GM12878 (cell line): ENCODE measurements at places on chromosomes 7 and 10. TPM values are rescaled to one million over a fixed set of nuclear protein-coding genes. Genes with fewer than 3 reads are reported as not detected.

CRYGN gene
- total RNA-seq: not detected in 2 replicates

CLDN4 gene
- 0.24 and 0.38 TPM in 2 replicates for total RNA-seq

CDH23 gene
- 0.16 and 0.26 TPM in 2 replicates for total RNA-seq

IMPDH1 gene
- total RNA-seq: 56.0 and 61.3 TPM in 2 replicates

C10orf90 gene
- not detected in 2 replicates for total RNA-seq

SHTN1 gene
- 3.2 and 3.8 TPM in 2 replicates for total RNA-seq

CEP55 gene
- 37.5 and 38.7 TPM in 2 replicates for total RNA-seq

- H3K36me3 ChIP-seq: no peaks in the 10 kb centered on the region
- no peak for DNase-seq
- H3K27me3 ChIP-seq: no peaks in the 10 kb centered on the region; the same call in 1 of the 2 replicates
These were observed 73.2 kb upstream of the PPP1R3C start for GRCh38 chr10:91705948-91706670.

DNA sequence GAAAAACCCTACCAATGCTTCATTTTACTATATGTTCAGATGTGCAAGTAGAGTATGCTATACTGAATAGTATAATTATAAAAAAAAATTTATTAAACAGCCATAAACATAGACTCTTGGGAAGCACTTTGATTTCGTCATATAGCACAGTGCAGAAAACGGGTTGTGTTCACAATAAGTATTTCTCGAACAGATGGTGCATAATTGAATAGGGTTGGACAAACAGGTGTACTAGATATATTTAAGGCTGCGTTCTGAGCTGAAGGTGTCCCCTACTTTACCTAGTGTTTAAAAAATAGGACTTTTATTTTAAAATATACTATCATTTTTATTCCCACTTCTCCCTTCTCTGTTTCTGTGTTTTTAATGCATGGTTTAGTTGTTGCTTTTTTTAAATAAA, 841.5 kb downstream of the ANKRD7 start:
- H3K36me3 ChIP-seq: no peaks in the 10 kb centered on the region
- no peaks in the 10 kb centered on the region for H3K27me3 ChIP-seq
- no peak overlapping the region for H3K27ac ChIP-seq
- H3K4me1 ChIP-seq: no peaks in the 10 kb centered on the region

DNA sequence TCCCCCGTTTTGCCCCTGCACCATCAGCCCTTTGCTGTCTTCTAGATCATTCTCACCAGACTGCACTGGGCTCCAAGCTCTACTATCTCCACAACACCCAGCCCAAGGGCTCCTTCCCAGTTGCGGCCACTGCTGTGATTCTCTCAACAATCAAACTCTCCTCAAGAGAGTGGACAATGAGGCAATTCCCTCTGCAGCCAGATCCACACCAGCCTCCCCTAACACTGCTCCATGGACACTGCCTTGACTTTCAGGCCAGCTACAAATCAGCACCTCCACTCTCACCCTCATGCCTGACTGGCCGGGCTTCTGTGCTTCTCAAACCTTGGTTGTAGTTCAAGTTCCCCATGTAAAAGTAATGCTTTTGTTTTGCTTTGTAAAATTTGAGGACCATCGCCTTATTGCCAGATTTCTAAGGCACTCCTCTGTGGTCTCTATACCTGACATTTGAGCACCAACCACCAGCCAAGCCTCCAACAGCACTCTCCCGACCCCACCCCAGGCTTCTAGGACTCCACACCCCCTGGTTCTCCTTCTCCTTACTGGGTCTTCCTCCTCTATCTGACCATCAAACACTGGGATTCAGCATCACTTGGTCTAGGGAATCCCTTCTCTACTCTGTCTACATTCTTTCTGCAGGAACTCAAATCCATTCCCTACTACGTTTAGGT, 45.4 kb downstream of the PPIF start:
- no peak for DNase-seq
- H3K4me3 ChIP-seq: no peak overlapping the region
- H3K27me3 ChIP-seq: no peaks in the 10 kb centered on the region

DNA sequence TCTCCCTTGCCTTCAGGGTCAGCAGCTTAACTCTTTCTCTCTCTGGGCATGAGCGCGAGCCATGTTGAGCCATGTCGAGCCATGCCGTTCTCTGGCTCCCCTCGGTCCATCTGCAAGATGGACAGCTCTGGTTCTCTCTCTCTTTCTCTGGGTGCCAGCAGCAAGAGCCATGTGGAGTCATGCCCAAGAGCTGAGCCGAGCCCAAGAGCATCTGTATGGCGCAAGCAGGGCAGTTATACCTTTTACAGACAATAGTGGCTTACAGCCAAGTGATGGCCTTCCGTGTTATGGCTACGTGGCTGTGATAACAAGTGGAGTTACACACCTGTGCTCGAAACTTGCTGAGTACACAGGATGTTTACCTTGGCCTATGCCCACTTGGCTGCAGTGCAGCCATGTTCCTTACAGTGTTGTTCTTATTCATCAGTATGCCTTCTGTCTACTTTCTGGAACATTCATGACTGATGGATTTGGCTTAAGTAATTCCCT, 327.7 kb downstream of the GLRX3 start:
- H3K27me3 ChIP-seq: no peaks in the 10 kb centered on the region
- H3K4me3 ChIP-seq: no peak overlapping the region
- H3K4me1 ChIP-seq: no peaks in the 10 kb centered on the region
- no peaks in the 10 kb centered on the region for H3K36me3 ChIP-seq
- DNase-seq: no peak

GRCh38 chr10:5965266-5965665, 12.1 kb downstream of the IL15RA start:
- H3K27me3 ChIP-seq: no peaks in the 10 kb centered on the region
- no peaks in the 10 kb centered on the region for H3K4me1 ChIP-seq
- H3K4me3 ChIP-seq: no peak overlapping the region
- DNase-seq: no peak
- no peak overlapping the region for H3K27ac ChIP-seq

GRCh38 chr10:48343921-48344598, 37.6 kb downstream of the MAPK8 start:
- H3K27me3 ChIP-seq: no peaks in the 10 kb centered on the region
- DNase-seq: no peak
- H3K4me3 ChIP-seq: no peak overlapping the region
- no peaks in the 10 kb centered on the region for H3K4me1 ChIP-seq
- no peak overlapping the region for H3K27ac ChIP-seq

GRCh38 chr7:123439191-123439590, 95.2 kb downstream of the IQUB start:
- no peak for DNase-seq
- no peaks in the 10 kb centered on the region for H3K4me1 ChIP-seq
- no peaks in the 10 kb centered on the region for H3K36me3 ChIP-seq
- H3K4me3 ChIP-seq: no peak overlapping the region
- H3K27me3 ChIP-seq: no peaks in the 10 kb centered on the region

DNA sequence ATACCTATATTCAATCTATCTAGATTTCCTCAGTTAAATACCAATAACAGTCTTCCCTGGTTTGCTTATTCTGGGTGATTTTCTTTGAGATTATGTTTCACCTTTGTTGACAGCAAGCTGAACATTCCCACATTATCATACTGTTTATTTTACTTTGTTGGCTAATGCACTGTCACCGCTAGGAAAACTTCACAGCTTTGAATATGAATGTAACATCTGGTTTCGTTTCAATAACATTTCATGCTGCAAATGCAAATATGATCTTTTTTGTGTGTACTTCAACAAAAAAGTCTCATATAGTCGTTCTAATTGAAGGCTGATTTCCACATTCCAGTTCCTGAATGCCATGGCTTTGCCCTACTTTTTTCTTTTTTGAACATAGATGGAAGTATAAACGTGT, 946.3 kb upstream of the GHITM start:
- DNase-seq: no peak
- H3K27ac ChIP-seq: no peak overlapping the region
- no peaks in the 10 kb centered on the region for H3K4me1 ChIP-seq
- H3K4me3 ChIP-seq: no peak overlapping the region

- H3K4me1 ChIP-seq: peaks cover 4% of the 10 kb centered on the region; the same call in 1 of the 2 replicates
- H3K27ac ChIP-seq: no peak overlapping the region
- DNase-seq: no peak
- H3K4me3 ChIP-seq: no peak overlapping the region
These were observed 16.2 kb upstream of the NME8 start for GRCh38 chr7:37832194-37832593.

- no peaks in the 10 kb centered on the region for H3K27me3 ChIP-seq
- H3K4me3 ChIP-seq: no peak overlapping the region
- H3K4me1 ChIP-seq: peaks cover 4% of the 10 kb centered on the region; the same call in 1 of the 2 replicates
- no peaks in the 10 kb centered on the region for H3K36me3 ChIP-seq
- H3K27ac ChIP-seq: no peak overlapping the region
- no peak for DNase-seq
These were observed 11.0 kb downstream of the TLL2 start for GRCh38 chr10:96502561-96503282.

DNA sequence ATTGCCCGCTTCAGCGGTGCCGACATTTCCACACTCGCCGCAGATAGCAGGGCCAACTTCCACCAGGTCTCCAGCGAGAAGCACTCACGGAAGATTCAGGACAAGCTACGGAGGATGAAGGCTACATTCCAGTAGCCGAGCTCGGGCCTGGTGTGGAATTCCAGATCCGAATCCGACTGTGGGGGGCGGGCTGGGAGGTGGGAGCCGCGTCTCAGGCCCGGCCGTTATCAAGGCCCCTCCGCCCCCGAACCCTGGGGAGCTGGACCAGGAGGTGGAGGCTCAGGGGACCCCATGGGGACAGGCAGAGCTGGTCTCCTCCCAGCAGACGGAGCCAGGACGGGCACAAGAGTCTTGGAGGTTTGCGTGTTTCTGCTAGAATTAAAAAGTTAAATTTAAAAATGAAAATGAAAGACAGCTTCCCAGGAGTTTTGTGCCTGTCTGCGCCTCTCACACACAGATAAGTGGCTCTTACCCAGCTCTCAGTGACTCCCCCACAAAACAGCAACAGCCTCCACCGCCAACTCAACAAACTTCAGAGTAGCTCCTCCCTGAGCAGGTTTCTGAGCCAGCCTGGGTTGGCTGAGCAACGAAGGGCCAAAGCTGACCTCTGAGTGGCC, 5.2 kb upstream of the UTF1 start:
- no peak overlapping the region for H3K27ac ChIP-seq
- no peak overlapping the region for H3K4me3 ChIP-seq
- H3K4me1 ChIP-seq: no peaks in the 10 kb centered on the region
- H3K36me3 ChIP-seq: no peaks in the 10 kb centered on the region

- no peaks in the 10 kb centered on the region for H3K36me3 ChIP-seq
- no peaks in the 10 kb centered on the region for H3K27me3 ChIP-seq
- peak overlapping the region; percentile 80 for H3K4me3 ChIP-seq
These were observed 1.0 kb downstream of the SEPHS1 start for GRCh38 chr10:13347043-13347499.

DNA sequence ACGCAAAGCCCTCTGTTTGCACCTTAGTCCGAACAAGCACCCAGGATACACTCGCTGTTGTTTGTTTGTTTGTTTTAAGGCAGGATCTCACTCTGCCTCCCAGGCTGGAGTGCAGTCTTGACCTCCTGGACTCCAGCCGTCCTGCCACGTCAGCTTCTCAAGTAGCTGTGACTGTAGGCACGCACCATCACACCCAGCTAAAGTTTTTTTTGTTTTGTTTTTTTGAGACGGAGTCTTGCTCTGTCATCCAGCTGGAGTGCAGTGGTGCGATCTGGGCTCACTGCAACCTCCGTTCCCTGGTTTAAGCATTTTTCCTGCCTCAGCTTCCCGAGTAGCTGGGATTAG, 76.8 kb downstream of the CTBP2 start:
- H3K4me3 ChIP-seq: no peak overlapping the region
- H3K4me1 ChIP-seq: no peaks in the 10 kb centered on the region
- no peaks in the 10 kb centered on the region for H3K27me3 ChIP-seq
- no peak for DNase-seq
- H3K27ac ChIP-seq: no peak overlapping the region

DNA sequence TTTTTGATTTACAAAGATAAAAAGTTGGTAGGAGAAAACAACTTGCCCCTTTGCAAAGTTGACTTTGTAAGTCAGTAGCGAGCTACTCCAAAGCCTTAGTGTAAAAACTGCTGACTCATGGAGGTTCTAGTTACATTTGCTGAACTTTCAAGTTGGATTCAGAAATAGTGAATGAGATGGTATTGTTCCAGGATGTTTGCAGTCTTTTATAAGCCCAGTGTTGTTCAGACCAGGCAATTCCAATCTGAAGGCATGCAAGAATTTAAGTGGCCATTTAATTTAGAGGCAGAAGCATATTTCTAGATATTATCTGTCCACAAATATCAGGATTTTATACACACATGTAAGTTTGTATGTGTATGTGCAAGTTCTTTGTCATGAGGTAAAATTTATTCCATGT, 21.6 kb downstream of the TES start:
- H3K36me3 ChIP-seq: no peaks in the 10 kb centered on the region; the same call in 1 of the 2 replicates
- DNase-seq: no peak
- no peaks in the 10 kb centered on the region for H3K27me3 ChIP-seq
- no peak overlapping the region for H3K27ac ChIP-seq
- peaks cover 21% of the 10 kb centered on the region for H3K4me1 ChIP-seq
- no peak overlapping the region for H3K4me3 ChIP-seq

GRCh38 chr7:101972627-101973026, 155.2 kb downstream of the CUX1 start:
- no peak overlapping the region for H3K4me3 ChIP-seq
- H3K27me3 ChIP-seq: no peaks in the 10 kb centered on the region
- H3K27ac ChIP-seq: no peak overlapping the region
- H3K36me3 ChIP-seq: peaks cover 4% of the 10 kb centered on the region
- H3K4me1 ChIP-seq: peaks cover 11% of the 10 kb centered on the region; the same call in 1 of the 2 replicates
- no peak for DNase-seq

- no peaks in the 10 kb centered on the region for H3K27me3 ChIP-seq
- H3K4me3 ChIP-seq: no peak overlapping the region
- no peaks in the 10 kb centered on the region for H3K4me1 ChIP-seq
- no peak for DNase-seq
These were observed 109.4 kb downstream of the SUGCT start for GRCh38 chr7:40244226-40244625.

GRCh38 chr10:50421026-50421719, 169.9 kb upstream of the ASAH2 start:
- H3K4me1 ChIP-seq: peaks cover 28% of the 10 kb centered on the region
- no peaks in the 10 kb centered on the region for H3K27me3 ChIP-seq
- peak; percentile 72 for DNase-seq
- no peak overlapping the region for H3K4me3 ChIP-seq

DNA sequence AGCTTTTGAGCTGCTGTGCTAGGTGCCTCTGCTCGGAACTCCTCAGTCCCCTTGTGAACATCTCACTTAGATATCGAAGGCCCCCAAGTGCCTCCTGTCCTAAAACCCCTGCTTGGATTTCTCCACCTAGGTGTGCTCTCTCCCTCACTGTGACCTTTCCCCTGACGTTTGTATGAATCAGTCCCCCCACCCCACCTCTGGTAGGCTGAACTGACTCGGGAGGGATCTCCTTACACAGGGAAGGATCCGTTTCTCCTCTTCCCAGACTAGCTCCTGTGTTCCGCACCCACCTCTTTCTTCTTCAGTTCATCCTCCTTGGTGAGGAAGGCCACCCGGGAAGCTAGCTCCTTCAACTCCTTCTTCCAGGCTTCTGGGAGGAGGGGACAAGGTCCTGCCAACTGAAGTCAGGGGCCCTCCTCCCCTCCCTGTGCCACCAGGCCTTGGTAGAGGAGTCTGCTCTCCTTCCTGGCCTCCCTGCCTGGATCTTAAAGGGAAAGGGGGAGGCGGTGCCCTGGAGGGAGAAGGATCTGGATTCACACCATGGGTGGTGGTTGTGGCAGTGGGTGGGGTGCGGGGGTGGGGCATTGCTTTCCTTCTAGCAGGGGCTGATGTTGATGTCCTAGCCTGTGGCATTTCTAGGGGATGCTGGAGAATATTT, 6.8 kb downstream of the TBATA start:
- H3K27me3 ChIP-seq: no peaks in the 10 kb centered on the region; the same call in none of the 2 replicates
- no peaks in the 10 kb centered on the region for H3K4me1 ChIP-seq
- H3K4me3 ChIP-seq: no peak overlapping the region
- H3K27ac ChIP-seq: no peak overlapping the region
- DNase-seq: no peak

GRCh38 chr10:2987185-2987768, 80.1 kb upstream of the PFKP start:
- peaks cover 17% of the 10 kb centered on the region for H3K4me1 ChIP-seq
- no peak for DNase-seq
- no peaks in the 10 kb centered on the region for H3K36me3 ChIP-seq
- H3K4me3 ChIP-seq: no peak overlapping the region
